Activated CD8-positive, alpha-beta memory T cell treated with anti-CD3 and anti-CD28 coated beads, Interleukin-2, amount 10 ng/mL, durations not matched to agents 7 days and 5 days (primary cell): ENCODE measurements at places on chromosomes 6 and 20. TPM values are rescaled to one million over a fixed set of nuclear protein-coding genes. Genes with fewer than 3 reads are reported as not detected.

NR2E1 gene
- total RNA-seq = not detected

COX7A2 gene
- 456 TPM for total RNA-seq

PRR18 gene
- not detected for total RNA-seq

PAX1 gene
- not detected for total RNA-seq
